HuH-7.5 (cell line): ENCODE measurements at places on chromosomes 16 and 17.

DNA sequence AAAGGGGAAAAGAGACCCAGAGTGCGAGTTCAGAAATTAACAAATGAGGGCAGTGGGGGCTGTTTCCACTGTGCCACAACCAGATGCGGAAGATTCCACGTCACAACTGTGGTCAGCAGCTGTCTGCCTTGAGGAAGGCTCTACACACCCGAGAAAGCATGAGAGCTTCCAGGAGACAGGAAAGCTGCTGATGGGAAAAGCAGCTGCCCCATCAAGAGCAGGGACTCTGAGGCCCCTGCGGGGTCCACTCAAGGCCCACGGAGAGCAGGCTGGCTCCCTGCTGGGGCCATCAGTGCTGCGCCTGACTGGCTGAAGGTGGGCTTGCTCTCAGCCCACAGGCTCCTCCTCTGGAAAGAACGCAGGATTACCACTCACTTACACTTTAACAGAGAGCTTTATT, 14.8 kb upstream of the TRAP1 start:
- no peak for DNase-seq

DNA sequence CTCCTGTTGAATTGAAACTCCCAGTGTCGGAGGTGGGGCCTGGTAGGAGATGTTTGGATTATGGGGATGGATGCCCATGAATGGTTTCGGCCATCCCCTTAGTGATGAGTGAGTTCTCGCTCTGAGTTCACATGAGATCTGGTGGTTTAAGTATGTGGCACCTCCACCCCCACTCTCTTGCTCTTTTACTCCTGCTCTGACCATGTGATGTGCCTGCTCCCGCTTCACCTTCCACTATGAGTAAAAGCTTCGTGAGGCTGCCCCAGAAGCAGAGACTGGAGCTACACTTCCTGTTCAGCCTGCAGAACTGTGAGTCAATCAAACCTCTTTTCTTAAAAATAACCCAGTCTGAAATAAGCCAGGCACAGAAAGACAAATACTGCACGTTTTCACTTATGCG, 512.4 kb downstream of the HS3ST4 start:
- no peak for DNase-seq

DNA sequence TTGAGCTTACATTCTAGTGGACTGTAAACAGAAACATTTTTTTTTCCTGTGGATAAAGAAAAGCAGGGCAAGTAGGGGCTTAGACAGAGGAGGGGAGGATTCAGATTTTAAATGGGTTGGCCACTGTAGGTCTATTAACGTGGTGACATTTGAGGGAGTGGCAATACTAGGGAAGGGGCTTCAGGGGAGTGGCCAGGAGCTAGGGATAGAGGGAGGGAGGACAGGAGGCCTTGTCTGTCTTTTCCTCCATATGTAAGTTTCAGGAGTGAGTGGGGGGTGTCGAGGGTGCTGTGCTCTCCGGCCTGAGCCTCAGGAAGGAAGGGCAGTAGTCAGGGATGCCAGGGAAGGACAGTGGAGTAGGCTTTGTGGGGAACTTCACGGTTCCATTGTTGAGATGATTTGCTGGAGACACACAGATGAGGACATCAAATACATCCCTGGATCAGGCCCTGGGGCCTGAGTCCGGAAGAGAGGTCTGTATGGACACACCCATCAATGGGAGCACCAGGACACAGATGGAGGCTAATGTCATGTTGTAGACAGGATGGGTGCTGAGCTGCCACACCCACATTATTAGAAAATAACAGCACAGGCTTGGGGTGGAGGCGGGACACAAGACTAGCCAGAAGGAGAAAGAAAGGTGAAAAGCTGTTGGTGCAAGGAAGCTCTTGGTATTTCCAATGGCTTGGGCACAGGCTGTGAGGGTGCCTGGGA, 6.5 kb upstream of the HBM start:
- no peak for DNase-seq

DNA sequence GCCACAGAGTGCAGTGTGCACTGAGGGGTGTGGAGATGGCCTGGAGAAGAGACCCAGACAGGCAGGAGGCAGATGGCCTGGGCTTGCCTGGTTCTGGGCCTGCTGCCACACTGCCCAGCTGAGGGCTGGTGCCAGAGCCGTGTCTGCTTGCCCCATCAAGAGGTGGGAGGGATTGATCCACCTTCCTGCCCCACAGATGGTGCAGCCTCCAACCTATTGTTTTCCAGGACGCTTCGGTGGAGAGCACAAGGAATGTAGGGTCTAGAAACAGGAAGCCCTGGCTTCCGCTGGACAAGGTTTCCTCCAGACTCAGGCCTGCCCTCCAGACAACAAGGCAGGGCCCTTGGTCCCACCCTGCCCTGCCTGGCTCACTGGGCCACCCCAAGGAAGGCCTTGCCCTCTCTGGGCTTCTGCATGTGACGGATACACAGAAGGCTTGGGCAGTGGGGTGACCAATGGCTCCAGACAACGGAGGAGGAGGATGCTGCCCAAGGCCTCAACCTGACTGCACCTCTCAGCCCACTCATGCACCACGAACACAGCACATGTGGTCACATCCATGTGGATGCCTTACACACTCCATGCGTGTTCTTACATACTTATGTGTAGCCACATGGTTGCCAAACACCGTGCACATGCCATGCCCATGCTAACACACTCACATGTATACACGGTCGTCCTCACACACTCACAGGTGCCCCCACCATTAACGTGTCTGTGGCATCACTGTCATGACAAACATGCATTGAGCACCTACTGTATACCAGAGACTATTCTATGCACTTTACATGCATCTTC, 6.5 kb upstream of the CDH5 start:
- no peak for DNase-seq

DNA sequence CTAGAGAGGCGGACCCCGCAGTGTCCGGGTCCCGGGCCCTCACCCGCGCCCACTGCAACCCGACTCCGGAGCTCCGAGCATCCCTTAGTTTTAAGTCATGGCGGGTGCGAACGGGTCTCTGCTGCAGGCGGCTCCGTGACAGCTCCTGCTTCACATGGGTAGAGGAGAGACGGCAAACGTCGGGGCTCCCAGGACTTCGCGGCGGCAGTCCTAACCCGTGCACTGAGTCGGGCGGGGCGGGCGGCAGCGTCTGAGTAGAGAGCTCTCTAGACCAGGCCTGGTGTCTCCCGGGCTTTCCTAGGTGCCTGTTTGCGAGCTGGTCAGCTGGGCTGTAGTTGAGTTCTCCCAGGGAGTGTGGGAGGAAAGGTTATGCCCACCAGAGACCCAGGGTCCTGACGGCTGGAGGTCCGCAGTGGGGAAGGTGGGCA, 345 bp downstream of the TSC2 start:
- no peak for DNase-seq

DNA sequence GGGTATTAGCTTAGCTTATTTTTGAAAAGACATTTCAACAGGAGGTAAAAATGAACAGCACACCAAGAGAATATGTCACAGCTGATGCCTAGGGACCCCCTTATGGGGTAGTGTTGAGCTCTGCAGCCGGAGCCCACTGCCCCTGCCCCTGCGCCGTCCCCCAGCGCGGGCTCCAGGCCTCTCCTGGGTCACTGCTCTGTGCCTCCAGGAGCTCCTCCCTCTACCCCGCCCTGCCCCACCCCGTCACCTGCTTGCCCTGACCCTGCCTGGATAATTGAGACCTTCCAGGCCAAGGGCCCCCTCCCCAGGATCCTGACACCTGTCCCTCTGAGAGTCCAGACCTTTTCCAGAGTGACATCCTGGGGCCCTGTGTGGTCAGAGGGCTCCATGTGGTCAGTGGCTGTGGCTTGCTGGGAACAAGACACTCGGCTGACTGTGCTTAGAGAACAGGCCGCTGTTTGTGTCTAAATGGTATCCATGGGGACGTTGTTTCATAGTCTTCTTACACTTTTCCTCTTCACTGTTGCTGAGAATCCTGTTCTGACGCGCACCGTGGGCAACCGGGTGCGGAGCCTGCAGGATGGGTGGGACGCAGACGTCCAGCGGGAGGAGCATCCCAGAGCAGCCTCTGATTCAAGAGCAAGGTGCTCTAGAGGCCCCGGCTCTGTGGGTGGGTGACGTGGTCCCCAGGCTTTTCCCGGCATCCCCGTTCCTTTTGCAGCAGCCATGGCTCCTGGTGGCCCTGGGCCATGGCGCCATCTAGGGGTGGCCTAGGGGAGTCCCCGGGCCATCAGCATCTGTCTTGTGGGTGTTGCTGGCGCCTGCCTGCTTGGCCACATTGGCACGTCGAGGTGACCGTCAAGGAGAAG, 20.0 kb upstream of the WFIKKN1 start:
- peak; percentile 68 for DNase-seq

GRCh38 chr16:13634959-13635358, 285.0 kb upstream of the ERCC4 start:
- no peak for DNase-seq

DNA sequence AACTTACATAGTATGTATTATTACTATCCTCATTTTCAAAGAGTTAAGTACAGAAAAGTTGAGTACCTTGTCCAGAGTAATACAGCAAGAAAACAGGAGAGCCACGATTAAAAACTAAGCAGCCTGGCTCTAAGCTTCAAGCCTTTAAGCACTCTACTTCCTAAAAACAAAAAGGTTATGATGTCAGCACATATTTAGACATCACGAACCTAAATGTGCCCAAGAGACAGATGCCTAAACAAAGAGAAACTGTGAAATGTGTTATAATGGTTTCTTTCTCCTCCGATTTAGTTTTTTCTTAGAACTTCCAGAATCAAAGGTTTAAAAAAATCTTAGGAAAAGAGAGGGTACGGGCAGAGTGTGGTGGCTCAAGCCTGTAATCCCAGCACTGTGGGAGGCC, 151.0 kb downstream of the VPS53 start:
- no peak for DNase-seq

GRCh38 chr16:4692460-4693295, 684 bp upstream of the NUDT16L1 start:
- DNase-seq, result no peak

DNA sequence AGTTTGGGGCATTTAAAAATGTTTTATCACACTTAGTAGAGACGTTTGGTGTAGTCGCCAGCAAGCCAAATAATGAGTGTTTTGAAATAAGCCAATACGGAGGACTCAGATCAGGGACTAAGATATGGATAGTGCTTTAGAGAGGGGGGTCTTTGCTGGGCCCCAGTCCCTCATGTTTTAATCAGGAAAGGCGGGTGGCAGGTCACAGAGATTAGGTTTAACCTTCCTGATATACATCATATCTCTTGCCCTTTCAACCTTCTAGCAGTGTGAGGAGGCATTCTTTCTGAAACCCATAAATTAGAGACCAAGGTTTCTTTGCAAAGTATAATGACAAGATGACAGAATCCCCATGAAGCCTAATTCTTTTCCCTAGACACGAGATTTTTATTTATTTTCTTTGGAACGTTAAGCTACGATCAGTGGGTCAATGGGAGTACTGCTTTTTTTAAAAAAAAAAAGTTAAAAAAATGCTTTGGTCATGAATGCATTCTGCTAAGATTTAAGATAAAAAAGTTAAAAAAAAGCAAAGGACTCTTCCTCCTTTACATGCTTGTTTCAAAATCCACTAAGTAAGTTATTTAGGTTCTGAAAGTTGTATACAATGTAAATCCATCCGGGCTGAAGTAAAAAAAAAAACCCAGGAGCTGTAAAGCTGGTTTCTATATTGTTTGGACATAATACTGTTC, 572.1 kb upstream of the SALL1 start:
- no peak for DNase-seq

- DNase-seq, result peak; percentile 77
Observed at GRCh38 chr17:47733047-47733673, at the start of gene TBX21. TSS of gene TBX21 (plus strand) at chr17:47733236. CDS start at chr17:47733455, 219 bp downstream.

DNA sequence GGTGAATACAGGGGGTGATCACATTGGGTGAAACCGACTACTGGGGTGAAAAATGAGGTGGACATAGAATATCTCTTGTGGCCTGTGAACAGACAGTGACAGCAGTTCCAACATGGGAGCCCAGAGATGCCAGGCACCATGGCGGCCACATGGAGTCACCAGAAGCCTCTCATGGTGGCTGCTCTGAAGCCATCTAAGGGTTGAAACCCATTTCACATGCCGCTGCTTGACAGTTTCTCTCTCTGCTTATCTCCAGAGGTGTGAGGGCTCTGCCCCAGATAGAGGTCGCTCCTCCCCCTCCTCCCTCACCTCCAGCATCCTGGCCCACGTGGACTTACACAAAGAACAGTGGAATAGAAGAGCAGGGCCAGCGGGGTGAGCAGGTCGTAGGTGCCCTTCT, 37.9 kb upstream of the PIK3R6 start:
- DNase-seq, result no peak

DNA sequence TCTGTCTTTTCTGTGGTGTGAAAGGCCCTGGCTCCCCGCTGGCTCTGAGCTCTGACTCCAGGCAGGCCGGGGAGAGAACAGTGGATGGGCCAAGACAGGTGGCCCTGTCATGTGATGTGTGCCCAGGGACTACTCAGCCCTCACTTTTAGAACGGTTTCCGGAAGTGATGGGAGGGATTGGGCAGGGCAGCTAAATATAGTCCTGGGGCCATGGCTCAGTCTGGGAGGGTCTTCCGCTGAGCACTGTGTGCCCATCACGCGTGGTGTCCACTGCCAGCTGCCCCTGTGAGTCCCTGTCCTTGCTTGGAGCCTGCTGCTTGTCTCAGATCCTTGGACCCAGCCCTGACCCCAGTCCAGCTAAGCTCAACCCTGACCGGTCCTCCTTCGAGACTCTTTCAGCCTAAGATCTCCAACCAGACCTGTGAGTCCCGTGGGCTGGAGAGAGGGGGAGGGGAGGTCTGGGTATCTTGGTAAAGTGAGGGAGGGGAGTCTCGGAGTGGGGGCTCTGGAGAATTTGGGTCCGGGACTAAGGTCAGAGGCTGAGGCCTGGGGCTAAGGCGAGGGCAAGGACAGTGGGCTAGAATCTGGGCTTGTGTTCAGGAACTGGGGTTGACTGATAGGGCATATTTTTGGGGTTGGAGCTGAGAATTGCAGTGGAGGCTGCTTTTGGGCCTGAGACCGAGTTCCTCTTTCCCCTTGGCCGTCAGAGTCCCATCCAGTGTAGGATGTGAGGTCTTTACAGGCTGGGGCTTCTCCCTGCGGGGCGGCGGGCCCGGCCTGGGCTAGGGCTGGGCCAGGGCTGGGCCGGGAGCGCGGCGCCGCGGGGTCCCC, at the start of gene TRIM72:
TRIM72 (plus strand) TSS at position 243 of the 831 bp plus-strand sequence. CDS start 620 bp downstream, outside the sequence.
- no peak for DNase-seq

DNA sequence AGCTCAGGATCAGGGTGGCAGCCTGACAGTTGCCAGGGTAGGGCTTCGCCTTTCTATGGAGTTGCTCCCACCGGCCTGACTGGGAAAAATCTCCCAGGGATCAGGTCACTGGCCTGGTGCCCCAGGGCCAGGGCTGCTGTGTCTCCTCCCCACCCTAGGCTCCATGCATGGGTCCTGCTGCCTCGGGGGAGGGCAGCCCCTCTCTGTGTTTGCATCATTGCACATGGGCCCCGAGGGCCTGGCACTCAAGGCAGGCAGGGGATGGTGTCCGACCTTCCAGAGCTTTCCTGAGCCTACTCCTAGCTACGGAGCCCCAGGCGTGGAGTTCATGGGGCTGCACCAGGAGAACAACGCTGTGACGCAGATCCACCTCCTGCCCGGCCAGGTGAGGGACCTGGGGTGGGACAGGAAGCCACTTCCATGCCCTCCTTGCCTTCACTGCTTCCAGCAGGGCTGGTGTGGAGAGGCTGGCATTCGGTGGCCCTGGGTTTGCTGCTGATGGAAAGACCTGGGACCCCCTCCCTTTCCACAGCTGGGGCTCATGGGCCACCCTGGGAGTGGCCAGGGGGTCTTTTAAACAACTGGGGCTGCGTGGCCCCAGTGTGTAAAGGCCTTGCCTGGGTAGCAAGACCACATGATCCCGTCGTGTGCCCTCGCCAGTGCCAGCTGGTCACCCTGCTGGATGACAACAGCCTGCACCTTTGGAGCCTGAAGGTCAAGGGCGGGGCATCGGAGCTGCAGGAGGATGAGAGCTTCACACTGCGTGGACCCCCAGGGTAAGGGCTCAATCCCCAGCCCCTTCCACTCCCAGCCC, 29.5 kb upstream of the MYO15B start:
- DNase-seq, result no peak
